ENCODE measurements at places on chromosomes 16 and 17.

- no peak for DNase-seq
Measured at GRCh38 chr16:66206363-66206762, 160.1 kb upstream of the CDH5 start.

GRCh38 chr16:90057738-90058173, 19.4 kb downstream of the PRDM7 start:
- no peak for DNase-seq

GRCh38 chr17:78016852-78017251, 58.3 kb downstream of the TNRC6C start:
- DNase-seq, result no peak

DNA sequence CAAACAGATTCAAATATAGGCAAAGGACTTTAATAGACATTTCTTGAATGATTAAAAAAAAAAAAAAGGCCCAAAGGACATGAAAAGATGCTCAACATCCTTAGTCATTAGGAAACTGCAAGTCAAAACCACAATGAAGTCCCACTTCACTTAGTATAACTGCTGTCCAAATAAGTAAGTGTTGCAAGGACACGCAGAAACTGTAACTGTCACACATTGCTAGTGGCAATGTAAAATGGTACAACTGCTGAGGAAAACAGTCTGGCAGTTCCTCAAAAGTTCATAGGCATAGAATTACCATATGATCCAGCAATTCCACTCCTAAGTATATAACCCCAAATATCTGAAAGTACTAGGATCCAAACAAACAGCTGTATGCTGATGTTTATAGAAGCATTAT, 112.7 kb downstream of the BRIP1 start:
- peak; percentile 97 for DNase-seq

DNA sequence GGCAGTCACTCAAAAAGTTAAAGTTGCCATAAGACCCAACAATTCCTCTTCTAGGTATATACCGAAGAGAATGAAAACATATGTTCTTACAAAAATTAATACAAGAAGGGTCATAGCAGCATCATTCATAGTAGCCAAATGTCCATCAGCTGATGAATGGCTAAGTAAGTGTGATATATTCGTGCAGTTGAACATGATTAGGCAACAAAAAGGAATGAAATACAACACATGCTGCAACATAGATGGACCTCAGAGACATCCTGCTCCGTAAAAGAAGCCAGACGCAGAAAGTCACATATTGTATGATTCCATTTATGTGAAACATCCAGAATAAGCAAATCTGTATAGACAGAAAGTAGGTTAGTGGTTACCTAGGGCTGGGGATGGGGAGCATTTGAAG, 229.4 kb upstream of the CACNG5 start:
- no peak for DNase-seq

DNA sequence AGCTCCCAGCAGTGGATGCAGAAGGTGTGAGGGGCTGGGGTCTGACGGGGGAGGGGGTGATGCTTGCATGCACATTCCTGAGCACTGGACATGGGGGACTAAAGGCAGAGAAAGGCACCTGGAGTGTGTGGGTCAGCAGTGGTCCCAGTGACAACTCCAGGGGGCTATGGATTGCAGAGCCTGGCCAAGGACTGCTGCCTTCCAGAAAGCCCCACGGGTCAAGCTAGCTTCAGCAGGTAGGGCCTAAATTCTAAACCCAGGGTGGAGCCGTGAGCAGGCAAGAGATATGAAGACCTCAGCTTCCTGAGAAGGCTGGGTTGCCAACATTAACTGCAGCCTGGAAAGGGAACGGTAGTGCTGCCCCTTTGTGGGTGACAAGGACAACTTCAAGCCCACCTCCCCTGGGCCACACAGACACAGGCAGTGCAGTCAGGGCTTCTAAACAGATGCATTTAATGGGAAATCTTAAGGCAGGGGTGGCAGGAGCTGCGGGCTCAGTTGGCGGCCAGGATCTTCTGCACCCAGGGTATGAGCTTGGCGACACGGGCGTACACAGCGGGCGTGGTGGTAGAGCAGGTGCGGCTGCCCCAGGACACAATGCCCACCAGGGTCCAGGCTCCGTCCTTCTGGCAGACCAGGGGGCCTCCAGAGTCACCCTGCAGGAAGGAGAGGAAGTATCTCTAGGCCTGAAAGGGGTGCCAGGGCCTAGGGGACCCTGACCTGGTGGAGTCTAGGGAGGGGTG, 3.1 kb downstream of the CTRB2 start:
- DNase-seq, result no peak

DNA sequence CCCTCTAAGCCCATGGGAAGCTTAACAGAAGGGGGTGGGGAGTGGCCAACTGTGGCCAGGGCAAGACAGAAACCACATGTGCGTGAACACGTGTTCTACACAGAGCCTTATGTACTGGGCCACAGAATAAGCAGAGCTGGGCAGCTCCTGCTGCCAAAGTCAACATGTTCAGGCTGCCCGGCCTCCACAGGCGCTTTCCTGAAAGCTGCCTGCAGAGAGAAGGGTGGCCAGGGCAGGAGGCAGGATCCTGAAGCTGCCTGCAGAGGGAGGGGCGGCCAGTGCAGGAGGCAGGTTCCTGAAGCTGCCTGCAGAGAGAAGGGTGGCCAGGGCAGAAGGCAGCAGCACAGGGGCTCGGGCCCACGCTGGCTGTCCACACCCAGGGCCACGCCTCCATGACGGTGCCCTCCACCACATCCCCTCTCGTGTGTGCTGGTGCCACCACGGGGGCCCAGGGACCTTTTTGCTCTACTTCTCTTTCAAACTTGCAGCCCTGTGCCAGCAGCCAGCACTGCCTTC, 79.5 kb downstream of the ANKRD11 start:
- DNase-seq, result no peak

- DNase-seq, result no peak
Measured at GRCh38 chr16:60810250-60810649, 1226.0 kb downstream of the CDH8 start.

DNA sequence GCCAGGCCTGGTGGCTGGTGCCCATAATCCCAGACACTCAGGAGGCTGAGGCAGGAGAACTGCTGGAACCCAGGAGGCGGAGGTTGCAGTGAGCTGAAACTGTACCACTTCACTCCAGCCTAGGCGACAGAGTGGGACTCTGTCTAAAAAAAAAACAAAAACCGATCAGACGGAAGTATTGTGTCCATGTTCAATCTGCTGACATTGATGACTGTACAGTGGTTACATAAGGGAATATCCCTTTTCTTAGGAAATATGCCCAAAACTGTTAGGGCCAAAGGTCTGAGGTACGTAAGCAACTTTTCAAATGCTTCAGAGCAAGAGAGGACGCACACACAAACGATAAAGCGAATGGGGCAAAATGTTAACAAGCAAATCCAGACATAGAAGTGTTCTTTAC, 69.8 kb upstream of the DNAH17 start:
- no peak for DNase-seq

DNA sequence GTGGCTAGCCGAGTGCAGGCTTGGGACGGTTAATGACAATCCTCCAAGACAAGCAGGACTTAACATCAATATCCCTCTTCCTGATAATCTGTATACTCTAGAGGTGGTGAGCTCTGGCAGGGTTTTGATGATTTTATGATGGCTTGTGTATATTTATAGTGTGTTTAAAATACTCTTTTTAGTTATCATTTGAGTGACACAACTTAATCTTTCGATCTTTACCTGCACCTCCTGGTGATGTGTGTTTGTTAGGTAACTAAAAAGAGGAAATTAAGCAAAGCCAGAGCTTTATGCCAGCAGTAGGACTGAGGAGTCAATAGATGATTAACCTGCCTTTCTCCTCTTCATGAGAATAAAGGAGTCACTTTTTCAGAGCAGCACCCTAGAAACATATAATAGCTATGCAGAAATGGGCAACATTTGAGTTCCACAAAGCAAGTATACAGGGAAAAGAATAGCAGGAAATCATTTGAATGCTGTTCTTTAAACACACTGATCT, 210.5 kb downstream of the IRX3 start:
- DNase-seq, result no peak

GRCh38 chr17:42275527-42276358, 448 bp downstream of the STAT5B start:
- DNase-seq, result no peak

- DNase-seq, result no peak
Measured at GRCh38 chr17:40348136-40348504, 16.4 kb downstream of the GJD3 start.

DNA sequence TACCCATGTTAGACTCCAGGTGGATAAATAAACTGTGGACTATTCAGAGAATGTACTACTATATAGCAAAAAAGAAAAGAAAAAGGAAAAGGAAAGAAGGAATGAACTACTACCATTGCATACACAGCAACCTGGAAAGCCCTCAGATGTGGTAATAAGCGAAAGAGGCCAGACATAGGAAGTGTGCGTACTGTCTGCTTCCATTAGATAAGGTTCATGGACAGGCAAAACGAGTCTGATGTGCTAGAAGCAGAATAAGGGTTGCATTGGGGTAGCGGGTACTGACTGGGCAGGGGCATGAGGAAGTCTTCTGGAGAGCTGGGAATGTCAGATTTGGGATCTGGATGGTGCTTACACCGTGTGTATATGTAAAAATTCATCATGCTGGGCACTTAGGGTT, 21.8 kb downstream of the CLEC16A start:
- DNase-seq, result no peak

DNA sequence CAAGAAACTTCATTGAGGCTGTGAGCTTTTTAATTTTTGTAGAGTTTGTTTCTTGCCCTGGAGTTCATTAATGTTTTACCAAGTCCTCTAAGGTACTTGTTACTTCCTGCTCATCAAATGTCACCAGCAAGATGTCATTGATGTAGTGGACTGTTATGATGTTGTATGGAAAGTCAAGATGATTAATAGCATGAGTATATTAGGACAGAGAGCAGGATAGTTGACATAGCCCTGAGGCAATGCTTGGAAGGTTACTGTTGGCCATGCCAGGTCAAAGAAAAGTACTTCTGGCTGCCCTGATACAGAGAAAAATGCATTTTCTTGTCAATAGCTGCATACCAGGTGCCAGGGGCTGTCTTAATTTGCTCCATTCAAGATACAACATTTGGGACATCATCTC, 6.7 kb downstream of the KRTAP1-5 start:
- DNase-seq, result no peak

DNA sequence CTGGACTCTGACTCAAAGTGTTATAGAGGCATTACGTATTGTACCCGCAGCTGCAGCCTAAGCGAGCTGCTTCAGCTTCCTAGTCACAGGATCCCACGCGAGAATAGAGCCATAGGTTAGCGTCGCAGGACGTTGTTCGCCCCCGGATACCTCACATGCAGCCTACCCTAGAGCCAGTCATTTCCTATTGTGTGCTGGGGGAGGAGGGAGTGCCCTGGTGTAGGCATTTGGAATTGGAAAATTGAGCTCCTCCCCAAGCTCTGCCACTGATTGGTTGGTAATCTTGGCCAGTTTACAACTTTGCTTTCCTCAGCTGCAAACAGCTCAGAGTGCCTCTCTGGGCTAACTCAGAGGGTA, 530 bp downstream of the NAA60 start:
- peak; percentile 37 for DNase-seq

Data from AML-193 (cell line).